ENCODE measurements at places on chromosomes 7 and 10.

GRCh38 chr10:75000748-75001321 lies 110.6 kb upstream of the SAMD8 start:
- DNase-seq, result no peak

- DNase-seq, result no peak
Measured at GRCh38 chr7:124679146-124679545, 86.4 kb downstream of the GPR37 start.

- no peak for DNase-seq
Measured at GRCh38 chr7:119452401-119452800, 820.6 kb upstream of the KCND2 start.

- no peak for DNase-seq
Measured at GRCh38 chr10:114706458-114707055, 48.5 kb upstream of the ABLIM1 start.

- DNase-seq, result no peak
Measured at GRCh38 chr7:98165827-98166667, 45.2 kb upstream of the BHLHA15 start.

GRCh38 chr10:122191936-122192541 lies 79.1 kb upstream of the BTBD16 start:
- DNase-seq, result no peak

Data from BJ (cell line).